ENCODE measurements at places on chromosomes 1 and 21.

GRCh38 chr1:151986501-151987190 lies 7.0 kb downstream of the S100A10 start:
- no peak for DNase-seq

- no peak for DNase-seq
Observed at GRCh38 chr1:2166254-2166653, 28.3 kb downstream of the FAAP20 start.

DNA sequence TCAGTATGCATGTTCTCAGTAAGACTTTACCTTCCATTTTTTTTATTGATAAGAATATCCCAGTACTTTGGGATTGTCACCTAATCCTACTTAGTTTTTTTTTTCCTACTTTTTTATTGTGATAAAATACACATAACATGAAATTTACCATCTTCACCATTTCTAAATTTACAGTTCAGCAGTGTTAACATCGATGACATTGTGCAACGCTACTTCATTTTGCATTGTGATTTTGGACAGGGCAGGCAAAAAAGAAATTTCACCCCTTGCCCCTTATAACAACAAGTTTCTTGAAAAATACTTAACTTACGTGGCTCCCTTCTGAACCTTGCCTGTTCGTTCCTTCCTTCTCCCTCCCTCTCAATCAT lies 92.4 kb downstream of the ATP1A1 start:
- DNase-seq: no peak

GRCh38 chr1:3462356-3463012 lies 8.0 kb downstream of the ARHGEF16 start:
- no peak for DNase-seq

GRCh38 chr1:201904579-201904978 lies 15.9 kb downstream of the SHISA4 start:
- no peak for DNase-seq

- no peak for DNase-seq
Observed at GRCh38 chr1:168360151-168361021, 79.7 kb downstream of the TBX19 start.
